ENCODE measurements at places on chromosomes 6 and 20.

DNA sequence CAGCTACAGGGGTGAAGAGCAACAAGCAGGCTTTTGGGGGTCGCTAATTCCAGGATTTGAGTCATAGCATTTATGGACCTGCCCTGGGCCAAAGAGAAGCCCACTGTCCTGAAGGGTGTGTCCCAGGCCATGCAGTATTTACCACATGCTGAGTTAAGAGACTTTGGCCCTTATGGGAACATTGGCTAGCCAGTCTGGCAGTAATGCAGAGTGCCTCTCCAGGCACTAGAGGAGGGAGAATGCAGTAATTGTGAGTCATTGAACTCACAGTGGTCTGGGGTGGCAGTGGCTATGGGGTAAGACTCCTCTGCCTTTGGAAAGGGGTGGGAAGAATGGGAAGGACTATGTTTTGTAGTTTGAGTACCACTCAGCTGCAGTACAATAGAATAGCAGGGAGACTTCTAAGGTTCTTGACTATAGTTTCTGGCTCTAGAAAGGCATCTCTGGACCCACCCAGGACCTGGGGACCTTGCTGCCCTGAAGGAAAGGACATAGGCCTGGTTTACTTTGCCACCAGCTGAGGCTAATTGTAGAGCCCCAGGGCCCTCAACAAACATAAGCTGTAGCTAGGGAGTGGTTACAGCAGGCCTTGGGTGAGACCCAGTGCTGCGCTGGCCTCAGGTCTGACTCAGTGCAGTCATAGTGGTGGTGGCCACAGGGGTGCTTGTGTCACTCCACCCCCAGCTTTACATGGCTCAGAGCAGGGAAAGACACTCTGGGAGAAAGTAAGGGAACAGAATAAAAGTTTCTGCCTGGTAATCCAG lies 520.9 kb downstream of the HTR1B start:
- no peak for DNase-seq

DNA sequence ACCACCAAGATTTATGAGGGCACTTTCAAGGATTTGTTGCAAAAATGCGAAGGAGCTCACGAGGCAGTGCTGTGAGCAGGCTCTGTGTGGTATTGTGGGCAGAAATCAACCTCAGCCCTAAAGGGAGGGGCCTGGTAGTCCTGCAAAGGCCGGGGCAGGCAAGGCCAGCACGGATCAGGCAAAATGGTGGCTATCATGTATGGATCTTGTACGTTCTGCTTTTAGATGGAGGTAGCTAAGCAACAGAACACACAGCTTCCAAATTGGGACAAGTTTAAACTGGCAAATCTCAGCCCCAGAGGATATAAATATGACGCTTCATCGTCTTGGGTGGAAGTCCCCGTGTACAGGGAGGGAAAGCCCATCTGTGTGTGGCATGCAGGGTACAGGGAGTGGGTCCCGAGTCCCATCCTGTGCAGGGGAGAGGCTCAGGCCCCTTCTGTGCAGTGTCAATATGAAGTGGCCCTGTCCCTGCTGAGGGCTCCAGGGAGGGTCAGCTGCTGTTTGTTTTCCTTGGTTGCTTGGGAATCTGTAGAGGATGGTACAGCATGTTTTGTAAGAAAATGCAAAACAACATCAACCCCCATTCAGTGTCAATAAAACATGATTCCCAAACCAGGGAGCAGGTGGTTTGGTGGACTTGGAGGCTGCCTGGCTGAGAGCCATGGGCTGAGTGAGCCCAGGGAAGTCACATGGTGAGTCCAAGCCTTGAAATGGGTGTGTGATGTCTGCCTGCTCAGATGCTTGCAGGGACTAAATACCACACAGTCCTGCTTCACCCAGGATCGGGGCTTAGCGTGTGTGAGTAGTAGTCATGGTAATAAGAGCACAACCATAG lies 113.0 kb downstream of the SYCP2 start:
- no peak for DNase-seq

DNA sequence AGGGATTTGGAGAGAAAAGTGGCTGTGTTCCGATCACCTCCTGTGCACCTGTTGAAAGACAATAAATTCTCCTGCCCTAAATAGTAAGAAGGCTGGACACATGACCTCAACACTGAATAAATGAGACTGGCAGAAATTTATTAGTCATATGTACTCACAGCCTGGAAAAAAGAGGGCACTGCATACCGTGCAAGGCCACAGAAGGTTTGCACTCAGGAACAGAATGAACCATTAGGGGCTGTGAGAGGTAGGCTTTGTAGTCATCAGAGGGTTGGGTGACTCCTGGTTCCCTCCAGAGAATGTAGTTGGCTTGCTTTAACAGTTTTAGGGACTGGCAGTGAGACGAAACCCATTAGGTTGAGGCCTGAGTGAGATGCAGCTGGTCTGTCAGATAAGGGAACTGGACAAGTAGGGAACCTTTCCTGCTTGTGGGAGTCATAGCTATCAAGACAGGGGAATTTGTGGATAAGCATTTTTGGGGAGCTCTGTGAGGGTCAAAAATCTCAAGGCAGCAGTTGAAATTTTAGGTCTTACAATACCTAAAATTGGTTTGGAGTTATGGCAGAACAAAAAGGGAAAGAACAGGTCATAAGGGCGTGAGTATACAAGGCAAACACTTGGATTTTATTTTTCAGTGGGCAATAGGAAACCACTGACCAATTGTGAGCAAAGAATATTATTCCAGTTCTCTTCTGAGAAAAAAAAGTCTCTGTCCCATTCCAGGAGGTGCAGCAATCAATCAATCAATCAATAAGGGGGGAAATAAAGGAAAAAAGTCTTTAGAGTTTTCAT lies 67.9 kb upstream of the BTN3A2 start:
- DNase-seq: no peak

DNA sequence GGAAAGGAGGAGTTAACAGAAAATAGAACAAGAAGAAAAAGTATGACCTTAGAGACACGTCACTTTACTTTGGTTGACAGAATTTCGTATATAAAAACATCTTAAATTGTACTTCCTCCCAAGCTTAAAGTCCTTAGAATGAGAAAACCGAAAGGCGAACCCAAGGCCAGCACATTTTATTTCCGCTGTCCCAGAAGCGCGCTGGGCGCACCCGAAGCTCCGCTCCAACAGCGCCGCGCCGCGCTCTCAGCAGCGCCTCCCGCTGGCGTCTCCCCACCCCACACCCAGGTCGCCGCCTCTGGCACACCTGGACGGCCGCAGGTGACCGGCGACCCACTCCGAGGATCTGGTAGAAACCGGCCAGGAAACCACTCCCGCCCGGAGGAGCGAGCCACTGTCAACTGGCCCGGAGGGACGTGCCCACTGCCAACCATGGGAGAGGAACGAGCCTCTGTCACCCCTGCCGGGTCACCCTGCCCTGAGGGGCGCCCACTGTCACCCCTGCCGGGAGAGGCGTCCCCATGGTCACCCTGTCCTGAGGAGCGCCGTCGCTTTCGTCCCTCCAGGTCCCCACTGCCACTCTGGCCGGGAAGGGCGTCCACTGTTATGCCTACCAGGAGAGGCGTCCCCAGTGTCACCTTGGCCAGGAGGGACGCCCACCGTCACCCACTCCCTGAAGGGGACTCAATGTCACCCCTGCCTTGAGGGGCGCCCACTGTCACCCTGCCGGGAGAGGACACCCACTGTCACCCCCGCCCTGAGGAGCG lies 824 bp downstream of the MPC1 start:
- DNase-seq: peak; percentile 61

- no peak for DNase-seq
These were observed 47.4 kb downstream of the SRC start for GRCh38 chr20:37393196-37393862.

- no peak for DNase-seq
These were observed 47.2 kb upstream of the TFAP2D start for GRCh38 chr6:50666089-50666488.

GRCh38 chr6:104711371-104711770 lies 148.3 kb downstream of the HACE1 start:
- DNase-seq: no peak

DNA sequence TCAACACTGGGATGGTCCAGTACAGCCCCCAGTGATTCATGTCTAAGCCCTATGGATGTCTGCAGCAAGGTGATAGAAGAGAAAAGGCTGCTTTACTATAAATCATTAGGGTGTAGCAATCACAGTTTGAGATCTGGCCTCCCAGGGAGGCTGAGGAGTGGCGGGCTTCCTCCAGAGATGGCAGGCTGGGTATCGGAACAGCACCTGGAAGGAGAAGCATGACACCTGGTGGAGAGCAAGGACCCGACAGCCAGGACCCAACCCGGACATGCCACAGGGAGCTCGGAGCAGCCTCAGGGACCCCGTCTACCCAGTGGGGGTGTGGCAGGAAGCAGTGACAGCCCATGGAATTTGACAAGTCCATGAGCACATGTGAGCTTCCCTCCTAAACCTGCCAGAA lies 114.8 kb upstream of the CD93 start:
- DNase-seq: no peak

- no peak for DNase-seq
These were observed 101.0 kb upstream of the DTNBP1 start for GRCh38 chr6:15763837-15764236.

Measured in CD4-positive, alpha-beta T cell treated with Interleukin-2 at 100 ng/mL for 4 hours (primary cell).